ENCODE measurements at places on chromosomes 6 and 20. TPM values are rescaled to one million over a fixed set of nuclear protein-coding genes. Genes with fewer than 3 reads are reported as not detected.

DNA sequence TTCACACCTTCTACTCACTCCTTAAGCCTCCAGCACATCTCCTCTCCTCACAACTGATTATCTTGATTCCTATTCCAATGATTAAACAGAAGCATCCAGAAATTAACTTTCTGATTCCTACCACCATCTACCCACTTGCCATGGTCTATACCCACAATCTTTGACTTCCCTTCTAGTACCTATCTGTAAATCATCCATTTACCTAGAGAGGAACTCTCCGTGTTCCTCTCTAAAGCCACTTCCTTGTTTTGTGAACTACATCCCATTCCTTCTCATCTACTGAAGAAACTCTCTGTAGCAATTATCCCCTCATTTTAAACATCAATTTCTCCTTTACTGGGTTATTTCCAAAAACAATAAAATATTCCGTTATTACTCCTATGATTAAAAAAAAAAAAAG lies 167.3 kb downstream of the ARHGAP18 start:
- no peaks in the 10 kb centered on the region for H3K27me3 ChIP-seq
- H3K4me1 ChIP-seq: no peaks in the 10 kb centered on the region
- H3K4me3 ChIP-seq: no peak overlapping the region
- H3K27ac ChIP-seq: no peak overlapping the region
- DNase-seq: no peak

DNA sequence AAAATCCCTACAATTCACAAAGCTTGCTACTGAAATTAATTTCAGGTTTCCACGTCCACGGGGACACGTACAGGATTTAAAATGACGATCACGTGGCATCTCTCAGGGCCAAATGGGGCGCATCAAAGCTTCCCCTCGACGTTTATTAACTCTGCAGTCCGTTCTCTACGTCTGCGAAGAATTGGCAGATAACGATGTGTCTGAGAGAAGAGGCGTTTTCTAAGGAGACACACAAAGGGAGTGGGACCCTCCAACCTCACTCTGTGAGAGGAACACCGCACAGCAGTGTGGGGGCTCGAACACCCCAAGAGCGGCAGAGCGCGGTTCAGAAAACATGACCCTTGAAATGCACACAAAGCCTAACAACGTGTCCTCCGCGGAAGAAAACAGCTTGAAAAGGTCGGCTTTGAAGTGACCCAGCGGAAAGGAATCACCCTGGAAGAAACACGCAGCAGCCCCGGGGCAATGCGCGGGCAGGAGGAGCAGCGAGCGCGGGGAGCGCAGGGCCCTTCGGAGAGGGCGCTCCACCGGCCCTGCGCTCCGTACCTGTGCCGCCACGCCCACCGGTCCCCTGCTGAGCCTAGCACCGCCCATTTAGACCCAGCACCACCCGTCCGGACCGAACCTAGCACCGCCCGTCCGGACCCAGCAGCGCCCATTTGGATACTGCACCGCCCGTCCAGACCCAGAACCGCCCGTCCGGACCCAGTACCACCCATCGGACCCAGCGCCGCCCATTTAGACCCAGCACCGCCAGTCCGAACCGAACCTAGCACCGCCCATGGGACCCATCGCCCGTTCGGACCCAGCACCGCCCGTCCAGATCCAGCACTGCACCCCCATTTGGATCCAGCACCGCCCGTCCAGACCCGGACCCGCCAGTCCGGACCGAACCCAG lies 1.1 kb upstream of the AFDN start:
- H3K36me3 ChIP-seq: no peaks in the 10 kb centered on the region
- peak overlapping the region; percentile 13 for H3K4me3 ChIP-seq
- peak; percentile 62 for DNase-seq
- H3K27me3 ChIP-seq: no peaks in the 10 kb centered on the region
- no peak overlapping the region for H3K27ac ChIP-seq

GRCh38 chr20:48822879-48823385 lies 4.9 kb downstream of the PREX1 start:
- H3K4me1 ChIP-seq: peaks cover 4% of the 10 kb centered on the region
- no peak overlapping the region for H3K27ac ChIP-seq
- H3K36me3 ChIP-seq: no peaks in the 10 kb centered on the region
- DNase-seq: peak; percentile 67
- no peaks in the 10 kb centered on the region for H3K27me3 ChIP-seq

- no peaks in the 10 kb centered on the region for H3K27me3 ChIP-seq
- H3K4me3 ChIP-seq: no peak overlapping the region
- DNase-seq: no peak
- no peaks in the 10 kb centered on the region for H3K36me3 ChIP-seq
Observed at GRCh38 chr6:108630050-108630714, 69.5 kb downstream of the FOXO3 start.

GRCh38 chr6:16591396-16592222 lies 169.7 kb downstream of the ATXN1 start:
- no peak overlapping the region for H3K27ac ChIP-seq
- H3K4me1 ChIP-seq: no peaks in the 10 kb centered on the region
- H3K27me3 ChIP-seq: no peaks in the 10 kb centered on the region
- no peak for DNase-seq

DNA sequence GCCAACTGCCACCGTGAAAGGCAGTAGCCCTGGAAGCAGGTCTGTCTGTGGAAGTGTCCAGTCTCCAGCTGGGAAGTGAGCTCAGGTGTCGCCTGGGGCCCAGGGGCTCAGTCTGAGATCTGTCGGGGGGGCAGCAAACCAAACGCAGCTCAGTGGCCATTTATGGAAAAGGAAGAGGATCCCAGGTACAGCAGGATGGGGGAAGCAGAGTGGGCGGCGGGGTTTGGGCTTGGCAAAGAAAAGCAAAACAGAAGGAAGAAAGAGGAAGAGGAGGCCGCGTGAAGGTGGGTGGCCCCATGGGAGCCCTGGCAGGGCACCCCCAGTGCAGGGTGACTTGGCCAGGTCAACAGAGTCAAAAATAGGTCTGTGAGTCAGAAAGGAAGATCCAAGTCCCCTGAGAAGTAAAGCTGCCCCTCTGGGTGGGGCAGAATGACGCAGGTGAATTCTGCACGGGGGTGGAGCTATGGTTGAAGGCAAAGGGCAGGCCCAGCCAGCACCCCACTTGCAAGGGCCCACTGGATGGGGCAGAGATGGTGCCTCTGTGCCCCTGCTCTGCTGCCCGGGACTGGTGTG lies 5.3 kb downstream of the PXDC1 start:
- no peaks in the 10 kb centered on the region for H3K36me3 ChIP-seq
- peak overlapping the region; percentile 2 for H3K27ac ChIP-seq
- no peaks in the 10 kb centered on the region for H3K4me1 ChIP-seq
- DNase-seq: peak; percentile 76
- H3K27me3 ChIP-seq: no peaks in the 10 kb centered on the region

DNA sequence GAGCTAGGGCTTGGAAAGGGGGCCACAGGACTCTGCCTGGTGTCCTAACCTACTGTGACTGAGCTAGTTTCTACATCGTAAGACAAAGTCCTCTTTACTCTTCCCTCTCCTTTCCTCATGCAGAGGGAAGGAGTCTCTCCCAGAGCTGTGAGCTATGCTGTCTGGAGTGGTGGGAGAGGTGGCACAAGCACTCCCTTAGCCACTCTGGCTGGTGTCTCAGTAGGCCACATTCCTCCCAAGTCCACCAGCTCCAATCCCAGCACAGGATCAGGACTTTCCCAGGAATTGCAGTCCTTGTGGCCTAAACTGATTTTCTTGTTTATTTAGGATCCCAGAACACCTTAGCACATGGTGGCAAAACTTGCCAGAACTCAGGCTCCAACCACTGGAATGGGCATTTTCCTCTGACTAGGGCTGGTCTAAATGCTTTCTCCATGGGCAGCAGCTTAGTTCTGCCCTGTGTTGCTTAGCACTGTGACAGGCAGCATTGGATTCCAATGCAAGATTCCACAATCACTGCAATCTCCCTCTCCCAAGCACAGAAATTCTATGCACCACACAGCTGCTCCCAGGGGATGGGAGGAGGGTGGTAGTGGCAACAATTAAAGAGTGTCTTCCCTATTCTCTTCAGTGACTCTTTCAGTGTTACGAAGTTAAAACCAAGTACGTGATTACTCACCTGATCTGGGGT lies 733.3 kb downstream of the HACE1 start:
- no peak overlapping the region for H3K27ac ChIP-seq
- H3K4me3 ChIP-seq: no peak overlapping the region
- H3K36me3 ChIP-seq: no peaks in the 10 kb centered on the region
- DNase-seq: no peak
- H3K27me3 ChIP-seq: no peaks in the 10 kb centered on the region

The CALHM4 gene
- not detected for total RNA-seq

DNA sequence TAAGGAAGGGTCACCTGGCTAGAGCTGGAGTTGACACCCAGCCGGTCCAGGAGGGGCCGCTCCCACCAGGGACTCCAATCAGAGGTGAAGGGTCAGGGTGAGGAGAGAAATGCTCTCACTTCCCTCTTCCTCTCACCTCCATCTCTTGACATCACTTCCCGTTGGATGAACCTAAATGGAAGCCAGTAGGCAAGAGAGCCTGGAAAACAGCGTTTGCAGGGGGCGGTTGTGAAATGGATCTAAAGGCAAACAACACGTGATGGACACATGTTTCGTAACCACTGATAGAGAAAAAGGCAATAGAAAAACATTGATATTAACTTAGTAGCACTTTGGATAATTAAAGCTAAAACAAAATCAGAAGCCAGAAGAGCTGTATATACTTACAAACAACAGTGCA lies 105.6 kb upstream of the FOXA2 start:
- H3K27me3 ChIP-seq: no peaks in the 10 kb centered on the region
- no peak overlapping the region for H3K4me3 ChIP-seq
- no peak overlapping the region for H3K27ac ChIP-seq
- no peak for DNase-seq
- no peaks in the 10 kb centered on the region for H3K36me3 ChIP-seq

DNA sequence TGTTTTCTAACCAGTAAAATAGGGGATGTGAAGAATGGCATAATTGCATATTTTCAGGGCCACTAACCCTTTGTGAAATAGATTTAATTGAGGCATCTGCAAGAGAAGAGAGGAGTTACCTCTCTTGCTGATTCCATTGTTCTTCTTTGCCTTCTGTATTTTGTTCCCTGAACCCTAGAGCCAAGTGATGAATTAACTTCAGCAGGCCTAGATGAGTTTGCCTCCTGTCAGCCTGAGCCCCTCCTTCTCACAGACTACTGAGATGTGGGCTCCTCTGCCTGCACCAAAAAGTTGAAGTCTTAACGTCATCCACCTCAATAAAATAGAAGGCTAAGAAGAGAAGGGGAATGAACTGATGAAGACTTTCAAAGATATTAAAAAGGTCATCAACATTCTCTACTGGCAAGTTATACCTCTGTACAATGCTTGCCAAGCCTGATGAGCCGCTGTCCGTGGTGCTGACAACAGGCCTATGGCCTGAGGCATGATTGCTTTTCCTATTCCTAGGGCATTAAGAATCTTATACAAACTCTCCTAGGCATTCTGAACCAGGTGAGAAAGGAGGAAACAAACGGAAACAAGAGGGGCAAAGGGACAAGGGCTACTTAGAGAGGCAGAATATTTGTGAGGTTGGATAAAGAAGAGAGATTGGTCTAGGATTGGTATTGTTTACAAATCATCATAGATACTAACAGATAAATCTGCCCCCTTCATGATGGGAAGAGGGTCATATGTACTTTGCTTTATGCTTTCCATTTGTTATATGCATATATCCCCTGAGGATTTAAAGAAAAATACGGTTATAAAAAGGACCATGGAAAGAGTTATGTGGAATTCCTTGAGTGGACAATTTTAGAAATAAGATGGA lies 46.8 kb downstream of the CD24 start:
- no peaks in the 10 kb centered on the region for H3K36me3 ChIP-seq
- no peak overlapping the region for H3K27ac ChIP-seq
- H3K4me1 ChIP-seq: no peaks in the 10 kb centered on the region

The RBPJL gene
- total RNA-seq: not detected

DNA sequence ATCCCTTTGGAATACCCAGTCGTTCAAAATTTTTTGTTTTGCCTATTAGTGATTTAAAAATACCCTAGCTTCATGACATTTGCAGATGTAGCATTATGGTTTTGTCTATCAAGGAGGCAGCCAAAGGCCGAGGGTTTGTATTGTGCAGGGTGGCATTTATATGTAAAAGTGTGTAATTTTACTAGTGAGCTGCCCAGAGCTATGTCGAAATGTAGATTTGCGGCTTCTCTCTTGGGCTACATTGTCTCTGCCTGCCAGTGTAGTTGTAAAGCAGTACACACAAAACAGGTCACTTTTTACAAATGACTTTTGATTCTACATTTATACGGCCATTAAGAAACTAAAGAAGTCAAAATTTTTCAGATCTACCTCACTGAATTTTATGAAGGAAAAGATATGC lies 87.7 kb downstream of the TSHZ2 start:
- H3K27ac ChIP-seq: no peak overlapping the region
- no peaks in the 10 kb centered on the region for H3K27me3 ChIP-seq
- no peak for DNase-seq
- no peak overlapping the region for H3K4me3 ChIP-seq
- no peaks in the 10 kb centered on the region for H3K36me3 ChIP-seq
- no peaks in the 10 kb centered on the region for H3K4me1 ChIP-seq

The FOXP4 gene
- 36.2 TPM for total RNA-seq

The TDRD6 gene
- total RNA-seq: 1.0 TPM

DNA sequence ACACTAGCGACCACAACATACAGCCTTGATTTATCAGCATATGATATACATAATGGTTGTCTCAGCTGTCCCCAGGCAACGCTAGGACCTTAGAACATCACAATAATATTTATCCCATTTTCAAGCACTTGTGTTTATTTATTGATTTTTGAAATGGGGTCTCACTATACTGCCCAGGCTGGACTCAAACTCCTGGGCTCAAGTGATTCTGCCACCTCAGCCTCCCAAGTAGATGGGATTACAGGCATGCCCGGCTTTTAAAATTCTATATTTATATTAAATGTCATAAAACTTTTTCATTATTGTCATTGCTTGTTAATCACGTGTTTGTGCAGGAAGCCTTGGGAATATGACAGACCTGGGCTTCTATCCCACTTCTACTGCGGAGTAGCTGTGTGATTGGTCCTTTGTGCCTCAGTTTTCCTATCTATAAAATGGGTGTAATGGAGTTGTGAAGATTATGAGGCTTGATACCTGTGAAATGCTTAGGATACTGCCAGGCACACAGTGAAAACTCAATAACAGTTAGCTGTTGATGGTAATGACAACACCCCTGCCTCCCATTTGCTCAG lies 10.2 kb downstream of the COL20A1 start:
- H3K27ac ChIP-seq: no peak overlapping the region
- no peak overlapping the region for H3K4me3 ChIP-seq
- no peaks in the 10 kb centered on the region for H3K36me3 ChIP-seq
- no peaks in the 10 kb centered on the region for H3K27me3 ChIP-seq
- H3K4me1 ChIP-seq: no peaks in the 10 kb centered on the region
- DNase-seq: no peak

- DNase-seq: no peak
- H3K27me3 ChIP-seq: no peaks in the 10 kb centered on the region
- no peak overlapping the region for H3K27ac ChIP-seq
- no peaks in the 10 kb centered on the region for H3K36me3 ChIP-seq
- no peak overlapping the region for H3K4me3 ChIP-seq
- H3K4me1 ChIP-seq: no peaks in the 10 kb centered on the region
Observed at GRCh38 chr6:136546331-136546730, 3.9 kb downstream of the MAP7 start.

The CST4 gene
- total RNA-seq: not detected

Measured in aorta (tissue), 5 donors.